ENCODE measurements at places on chromosomes 6 and 20. TPM values are rescaled to one million over a fixed set of nuclear protein-coding genes. Genes with fewer than 3 reads are reported as not detected.

GRCh38 chr6:158010591-158011477, 29.2 kb downstream of the SYNJ2 start:
- no peaks in the 10 kb centered on the region for H3K27me3 ChIP-seq
- peak overlapping the region; percentile 86 for H3K27ac ChIP-seq
- no peak for DNase-seq

DNA sequence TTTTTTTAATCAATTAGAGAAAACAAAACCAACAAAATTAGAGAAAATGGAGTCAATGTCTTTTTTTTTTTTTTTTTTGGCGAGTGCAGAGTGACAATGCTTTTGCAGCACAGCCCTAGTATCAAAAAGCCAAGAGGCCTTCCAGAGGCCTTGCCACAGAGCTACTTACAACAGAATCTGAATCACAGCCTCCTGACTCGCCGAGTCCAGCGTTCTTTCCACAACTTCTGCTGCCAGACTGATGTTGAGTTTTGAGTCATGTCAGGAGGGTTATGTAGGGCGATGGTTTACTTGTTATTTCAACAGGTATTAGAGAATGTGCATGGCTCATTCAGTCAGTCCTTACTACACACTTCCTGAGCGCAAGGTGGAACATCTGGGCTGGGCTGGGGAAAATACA, 88.6 kb downstream of the FNDC1 start:
- H3K4me1 ChIP-seq: no peaks in the 10 kb centered on the region
- H3K27ac ChIP-seq: no peak overlapping the region
- DNase-seq: no peak
- H3K4me3 ChIP-seq: no peak overlapping the region
- H3K36me3 ChIP-seq: no peaks in the 10 kb centered on the region

- no peak overlapping the region for H3K4me3 ChIP-seq
- H3K4me1 ChIP-seq: no peaks in the 10 kb centered on the region
- no peak for DNase-seq
- H3K36me3 ChIP-seq: peaks cover 2% of the 10 kb centered on the region
These were observed 81.4 kb downstream of the TSHZ2 start for GRCh38 chr20:53053595-53053994.

DNA sequence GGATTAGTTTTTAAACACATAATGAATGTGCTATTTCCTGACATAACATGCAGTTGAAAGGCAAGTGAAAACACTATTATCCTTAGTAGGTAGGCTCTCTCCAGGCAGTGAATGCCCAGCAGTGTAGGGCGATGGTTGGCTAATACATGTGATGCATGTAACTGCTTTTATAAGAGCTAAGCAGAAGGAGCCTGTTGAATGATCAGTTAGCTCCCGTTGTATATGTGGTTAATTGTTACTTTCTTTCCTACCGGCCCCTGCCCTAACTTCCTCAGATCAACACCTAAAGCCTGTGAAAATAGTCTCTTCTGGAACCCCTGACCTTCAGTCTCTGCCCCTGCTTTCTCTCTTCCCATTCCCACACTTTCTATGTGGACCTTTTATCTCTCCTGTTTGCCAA, 10.5 kb downstream of the SOX4 start:
- H3K4me1 ChIP-seq: no peaks in the 10 kb centered on the region
- no peak for DNase-seq
- no peak overlapping the region for H3K27ac ChIP-seq
- no peaks in the 10 kb centered on the region for H3K36me3 ChIP-seq

- no peak overlapping the region for H3K27ac ChIP-seq
- H3K4me1 ChIP-seq: no peaks in the 10 kb centered on the region
- no peaks in the 10 kb centered on the region for H3K36me3 ChIP-seq
- DNase-seq: no peak
- H3K27me3 ChIP-seq: peaks cover 58% of the 10 kb centered on the region
These were observed 7.2 kb downstream of the ATP9A start for GRCh38 chr20:51760905-51761546.

- DNase-seq: no peak
- peaks cover 1% of the 10 kb centered on the region for H3K36me3 ChIP-seq
- H3K27me3 ChIP-seq: no peaks in the 10 kb centered on the region
- no peak overlapping the region for H3K4me3 ChIP-seq
- peaks cover 2% of the 10 kb centered on the region for H3K4me1 ChIP-seq
These were observed 113.0 kb downstream of the DST start for GRCh38 chr6:56529594-56530191.

DNA sequence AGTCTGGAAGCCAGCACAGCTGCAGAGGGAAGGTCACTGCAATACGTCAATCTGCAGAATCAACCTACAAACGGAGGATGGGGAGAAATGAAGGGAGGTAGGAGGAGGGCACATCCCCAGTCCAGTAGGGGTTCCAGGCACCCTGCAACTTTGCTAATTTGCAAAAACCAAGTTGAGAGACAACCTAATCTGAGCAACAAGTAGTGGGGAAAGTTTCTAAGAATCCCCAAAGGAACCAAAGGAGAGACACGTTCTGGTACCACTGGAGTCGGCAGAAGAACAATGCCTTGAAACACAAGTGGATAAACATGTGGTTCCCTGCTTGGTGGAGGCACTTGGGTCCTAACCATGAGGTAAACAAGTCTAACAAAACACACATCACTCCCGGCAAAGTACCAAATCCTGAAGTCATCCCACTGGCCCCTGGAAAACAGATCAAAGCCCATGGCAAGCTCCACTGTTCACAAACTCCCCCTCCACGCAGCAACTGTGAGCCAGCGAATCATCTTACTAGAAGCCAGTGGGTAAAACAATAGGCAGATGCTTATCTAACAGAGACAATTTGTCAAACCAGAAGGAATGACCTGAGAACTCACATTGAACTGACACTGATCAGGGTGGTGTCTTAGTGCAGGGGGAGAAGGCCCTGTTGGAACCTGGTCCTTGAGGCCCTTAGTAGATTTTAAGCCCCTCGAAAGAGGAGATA, 4.7 kb downstream of the MRPS18A start:
- peaks cover 41% of the 10 kb centered on the region for H3K4me1 ChIP-seq
- H3K27me3 ChIP-seq: no peaks in the 10 kb centered on the region
- H3K36me3 ChIP-seq: peaks cover 3% of the 10 kb centered on the region
- no peak overlapping the region for H3K4me3 ChIP-seq
- no peak overlapping the region for H3K27ac ChIP-seq
- DNase-seq: no peak

- H3K36me3 ChIP-seq: peaks cover 3% of the 10 kb centered on the region
- peak overlapping the region; percentile 31 for H3K4me3 ChIP-seq
- H3K27ac ChIP-seq: no peak overlapping the region
- H3K27me3 ChIP-seq: no peaks in the 10 kb centered on the region
These were observed 13.9 kb downstream of the PI16 start for GRCh38 chr6:36968266-36968977.

DNA sequence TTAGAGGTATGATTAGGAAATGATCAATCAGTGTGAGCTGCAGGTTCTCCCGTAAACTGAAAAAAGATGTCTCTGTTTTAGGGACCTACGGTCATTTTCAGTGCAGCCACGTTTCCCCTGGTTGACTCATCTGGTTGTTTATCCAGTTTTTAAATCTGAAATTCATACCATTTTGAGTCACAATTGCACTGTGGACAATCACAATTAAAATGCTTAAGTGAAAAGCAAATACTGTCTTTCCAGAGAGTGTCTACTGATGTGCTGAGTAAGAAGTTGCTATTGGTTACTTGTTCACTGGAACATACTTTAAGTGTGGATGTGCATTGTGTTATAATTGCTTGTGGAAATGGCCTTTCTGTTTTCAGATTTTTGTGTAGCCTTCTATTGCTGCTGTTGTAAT, 305.1 kb upstream of the SASH1 start:
- peaks cover 5% of the 10 kb centered on the region for H3K27me3 ChIP-seq
- H3K27ac ChIP-seq: no peak overlapping the region
- H3K4me1 ChIP-seq: no peaks in the 10 kb centered on the region
- no peaks in the 10 kb centered on the region for H3K36me3 ChIP-seq
- DNase-seq: no peak

GRCh38 chr20:49976542-49976941, 6.2 kb upstream of the SNAI1 start:
- DNase-seq: no peak
- H3K36me3 ChIP-seq: no peaks in the 10 kb centered on the region
- H3K27ac ChIP-seq: no peak overlapping the region
- no peak overlapping the region for H3K4me3 ChIP-seq

DNA sequence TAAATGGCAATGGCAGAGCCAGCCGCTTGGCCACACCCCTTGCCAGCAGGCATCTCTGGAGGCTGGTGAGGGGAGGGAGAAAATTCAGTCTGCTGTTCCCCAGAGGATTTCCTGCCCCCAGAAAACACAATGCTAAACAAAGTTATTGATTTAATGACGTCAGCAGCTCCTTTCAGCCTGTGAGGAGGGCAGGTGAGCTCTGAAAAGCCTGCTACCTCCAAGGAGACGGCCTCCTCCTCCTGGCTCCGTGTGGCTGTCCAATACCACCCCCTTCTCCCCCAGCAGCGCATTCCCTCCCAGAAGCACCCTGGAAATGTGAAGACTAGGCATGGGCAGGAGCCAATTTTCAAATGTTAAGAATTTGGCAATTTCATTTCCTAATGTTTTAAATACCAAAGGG, 393.1 kb downstream of the ZFAND3 start:
- H3K4me1 ChIP-seq: peaks cover 20% of the 10 kb centered on the region
- DNase-seq: no peak
- H3K27ac ChIP-seq: no peak overlapping the region

GRCh38 chr6:39214846-39215639, 14.2 kb downstream of the KCNK5 start:
- no peak for DNase-seq
- H3K4me3 ChIP-seq: no peak overlapping the region
- H3K4me1 ChIP-seq: peaks cover 12% of the 10 kb centered on the region
- H3K36me3 ChIP-seq: no peaks in the 10 kb centered on the region
- no peak overlapping the region for H3K27ac ChIP-seq
- H3K27me3 ChIP-seq: no peaks in the 10 kb centered on the region

- H3K27ac ChIP-seq: no peak overlapping the region
- peaks cover 70% of the 10 kb centered on the region for H3K4me1 ChIP-seq
- DNase-seq: no peak
- no peaks in the 10 kb centered on the region for H3K36me3 ChIP-seq
- no peak overlapping the region for H3K4me3 ChIP-seq
These were observed 42.8 kb downstream of the RREB1 start for GRCh38 chr6:7150381-7151064.

- peak overlapping the region; percentile 69 for H3K27ac ChIP-seq
- DNase-seq: no peak
- no peak overlapping the region for H3K4me3 ChIP-seq
- peaks cover 6% of the 10 kb centered on the region for H3K36me3 ChIP-seq
- no peaks in the 10 kb centered on the region for H3K27me3 ChIP-seq
These were observed 34.7 kb upstream of the SYNJ2 start for GRCh38 chr6:157946865-157947532.

GRCh38 chr20:2338411-2339066, 42.2 kb upstream of the TGM6 start:
- no peak overlapping the region for H3K27ac ChIP-seq
- peaks cover 4% of the 10 kb centered on the region for H3K36me3 ChIP-seq
- no peak overlapping the region for H3K4me3 ChIP-seq
- DNase-seq: no peak
- peaks cover 29% of the 10 kb centered on the region for H3K27me3 ChIP-seq
- peaks cover 2% of the 10 kb centered on the region for H3K4me1 ChIP-seq

GRCh38 chr6:143528164-143528811, 16.8 kb upstream of the FUCA2 start:
- peak overlapping the region; percentile 84 for H3K4me3 ChIP-seq
- DNase-seq: no peak
- H3K4me1 ChIP-seq: peaks cover 15% of the 10 kb centered on the region

DNA sequence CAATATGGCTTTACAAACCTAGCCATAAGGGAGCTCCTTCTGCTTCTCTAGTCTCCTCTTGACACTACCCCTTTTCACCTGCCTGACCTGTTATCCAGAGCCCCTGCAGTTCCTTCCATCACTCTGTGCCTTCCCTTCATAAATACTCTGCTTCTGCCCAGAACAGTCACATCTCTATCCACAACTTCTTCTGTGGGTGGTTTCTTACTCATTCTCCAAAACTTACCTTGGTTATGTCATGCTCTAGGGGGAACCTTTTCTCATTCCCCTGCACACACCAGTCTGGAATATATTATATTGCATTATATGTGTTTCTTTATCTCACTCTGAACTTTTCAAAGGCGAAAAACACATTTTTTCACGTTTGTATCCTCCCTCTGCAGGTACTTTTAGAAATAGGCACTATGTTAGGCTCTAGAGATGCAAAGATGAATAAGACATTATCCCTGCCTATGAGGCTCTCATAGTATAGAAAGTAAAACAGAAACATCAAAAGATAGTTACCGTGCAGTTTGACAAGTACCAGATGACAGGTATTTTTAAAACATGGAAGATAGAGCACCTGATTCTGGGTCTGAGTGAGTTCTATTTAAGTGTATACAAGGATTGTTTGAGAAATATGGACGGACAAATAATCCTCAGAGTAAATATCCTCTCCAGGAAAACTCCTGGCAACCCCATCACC, 51.5 kb downstream of the AIG1 start:
- no peaks in the 10 kb centered on the region for H3K4me1 ChIP-seq
- no peak overlapping the region for H3K27ac ChIP-seq
- no peak overlapping the region for H3K4me3 ChIP-seq
- no peak for DNase-seq
- no peaks in the 10 kb centered on the region for H3K27me3 ChIP-seq

DNA sequence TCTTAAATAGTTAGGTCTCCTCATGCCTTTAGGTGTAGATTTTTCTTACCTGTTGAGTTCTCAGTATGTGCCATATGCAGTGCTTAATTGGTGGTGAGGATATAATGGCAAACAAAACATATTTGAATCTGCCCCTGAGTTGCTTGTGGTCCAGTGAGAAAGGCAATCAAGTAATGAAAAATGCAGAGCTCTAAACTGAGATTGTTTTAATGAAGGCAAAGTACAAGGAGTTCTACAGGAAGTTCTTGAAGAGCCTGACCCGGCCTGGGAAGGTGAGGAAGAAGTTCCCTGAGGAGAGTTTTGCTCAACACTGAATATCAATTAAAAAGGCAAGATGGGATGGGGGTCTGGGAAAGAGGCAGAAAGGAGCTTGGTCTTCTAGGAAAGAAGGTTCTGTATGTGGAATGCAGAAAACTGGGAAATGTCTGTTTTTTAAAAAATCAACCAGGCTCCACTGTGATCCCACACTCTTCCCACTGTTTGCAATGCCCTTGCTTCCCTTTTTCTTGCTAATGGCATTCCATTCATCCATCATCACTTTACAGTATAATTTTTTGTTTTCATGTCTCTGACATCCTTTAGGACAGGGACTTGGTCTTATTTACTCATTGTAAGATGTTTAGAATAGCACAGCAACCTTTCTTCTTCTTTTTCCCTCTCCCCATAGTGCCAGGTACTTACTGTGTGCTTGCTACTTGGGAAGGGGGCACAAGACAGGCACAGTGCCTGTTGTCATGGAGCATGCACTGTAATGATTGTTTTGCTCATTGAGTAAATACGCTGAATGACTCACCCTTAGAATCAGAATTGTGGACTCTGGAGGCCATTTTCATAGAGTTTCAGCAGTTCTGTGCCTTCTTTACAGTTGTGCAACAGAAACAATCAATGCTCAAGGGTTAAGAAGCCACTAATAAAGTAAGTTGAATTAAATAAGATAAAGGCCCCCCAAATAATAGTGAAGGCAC, 64.3 kb downstream of the ANKS1A start:
- H3K27ac ChIP-seq: no peak overlapping the region
- no peak overlapping the region for H3K4me3 ChIP-seq
- DNase-seq: no peak
- H3K27me3 ChIP-seq: no peaks in the 10 kb centered on the region
- peaks cover 20% of the 10 kb centered on the region for H3K4me1 ChIP-seq

Gene APOBEC2
- total RNA-seq: not detected

Gene TRIM10
- total RNA-seq: 0.37 TPM

Gene MUC22
- total RNA-seq: not detected

Gene TRIM38
- total RNA-seq: 19.9 TPM

Gene NOTCH4
- 1.0 TPM for total RNA-seq

Gene BLCAP
- total RNA-seq: 56.9 TPM

Gene KCNQ5
- total RNA-seq: 3.3 TPM

Gene RNF39
- not detected for total RNA-seq

Gene COL19A1
- total RNA-seq: not detected

Gene BANF2
- not detected for total RNA-seq

Gene KIAA0408
- total RNA-seq: 3.5 TPM

Gene IP6K3
- not detected for total RNA-seq
